AG10803 (cell line): ENCODE measurements at places on chromosomes 11 and 22.

GRCh38 chr11:19979519-19979845 lies 180.8 kb downstream of the DBX1 start:
- DNase-seq = no peak

DNA sequence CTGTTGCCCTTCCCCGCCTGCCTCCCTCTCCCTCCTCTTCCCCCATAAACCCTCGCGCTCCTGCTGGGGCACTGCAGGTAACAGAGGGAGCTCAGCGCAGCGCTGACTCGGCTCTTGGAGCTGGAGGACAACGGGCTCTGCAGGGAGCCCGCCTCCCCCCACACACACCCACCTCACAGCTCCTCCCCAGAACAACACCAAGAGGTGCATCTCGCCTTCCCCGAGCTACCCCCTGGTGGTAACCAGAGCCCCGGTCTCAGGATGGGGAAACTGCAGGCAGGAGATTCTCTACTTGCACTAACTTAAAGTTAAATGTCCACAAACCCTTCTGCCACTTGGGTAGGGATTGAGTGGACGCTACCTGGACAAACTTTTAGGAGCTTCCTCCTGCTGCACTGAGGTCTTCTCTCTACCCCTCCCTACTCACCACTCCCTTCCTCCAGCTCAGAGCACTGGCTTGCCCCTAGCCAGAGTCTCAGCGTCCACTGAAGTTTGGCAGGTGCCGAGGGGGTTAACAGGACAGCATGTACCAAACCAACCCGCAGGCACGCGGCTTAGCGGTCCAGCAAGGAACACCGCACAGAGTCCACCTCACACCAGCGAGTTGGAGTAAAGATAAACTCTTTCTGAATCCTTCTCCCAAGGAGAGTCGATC lies 4.0 kb upstream of the SCN4B start:
- no peak for DNase-seq

DNA sequence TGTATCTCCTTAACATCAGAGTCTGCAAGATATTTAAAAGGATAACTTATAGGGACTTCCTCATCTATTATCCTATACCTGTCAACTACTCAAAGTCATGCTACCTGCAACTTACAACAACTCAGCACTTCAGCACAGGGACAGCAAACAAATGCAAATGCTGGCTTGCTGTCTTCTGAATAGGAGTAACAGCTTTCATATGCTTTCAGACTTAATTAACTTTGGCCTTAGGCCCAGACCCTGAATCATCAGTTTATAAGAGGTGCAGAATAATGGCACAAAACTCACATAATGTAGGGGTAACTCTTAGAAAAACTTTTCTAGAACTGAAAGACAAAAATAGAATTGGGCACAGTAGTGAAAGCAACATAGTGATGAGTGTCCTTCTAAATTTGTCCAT lies 953.4 kb downstream of the DLG2 start:
- peak; percentile 4 for DNase-seq

GRCh38 chr11:94934362-94934761 lies 39.0 kb downstream of the CWC15 start:
- peak; percentile 70 for DNase-seq

- DNase-seq = no peak
Observed at GRCh38 chr11:84590106-84590505, 1037.0 kb downstream of the DLG2 start.

GRCh38 chr11:16982809-16983208 lies 31.4 kb downstream of the PLEKHA7 start:
- DNase-seq = no peak

DNA sequence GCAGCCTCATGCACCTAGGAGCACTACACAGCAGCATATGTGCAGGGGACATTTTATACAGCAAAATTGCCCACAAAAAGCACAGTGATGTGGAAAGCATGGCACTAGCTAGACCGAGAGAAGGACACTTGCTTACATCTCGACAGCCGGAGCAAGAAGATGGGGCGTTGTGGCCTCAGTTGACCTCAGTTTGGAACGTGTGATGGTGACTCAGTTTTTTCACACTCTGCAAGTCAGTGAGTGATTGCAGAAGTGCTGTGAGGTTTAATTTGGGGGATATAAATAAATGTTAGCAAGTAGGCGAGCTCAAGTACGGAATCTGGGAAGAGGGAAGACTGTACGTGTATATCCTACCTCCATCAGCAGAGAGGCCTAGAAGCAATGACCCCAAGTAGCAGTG lies 23.3 kb downstream of the LRP5 start:
- no peak for DNase-seq

- no peak for DNase-seq
Observed at GRCh38 chr11:28822576-28822975, 714.4 kb downstream of the METTL15 start.

DNA sequence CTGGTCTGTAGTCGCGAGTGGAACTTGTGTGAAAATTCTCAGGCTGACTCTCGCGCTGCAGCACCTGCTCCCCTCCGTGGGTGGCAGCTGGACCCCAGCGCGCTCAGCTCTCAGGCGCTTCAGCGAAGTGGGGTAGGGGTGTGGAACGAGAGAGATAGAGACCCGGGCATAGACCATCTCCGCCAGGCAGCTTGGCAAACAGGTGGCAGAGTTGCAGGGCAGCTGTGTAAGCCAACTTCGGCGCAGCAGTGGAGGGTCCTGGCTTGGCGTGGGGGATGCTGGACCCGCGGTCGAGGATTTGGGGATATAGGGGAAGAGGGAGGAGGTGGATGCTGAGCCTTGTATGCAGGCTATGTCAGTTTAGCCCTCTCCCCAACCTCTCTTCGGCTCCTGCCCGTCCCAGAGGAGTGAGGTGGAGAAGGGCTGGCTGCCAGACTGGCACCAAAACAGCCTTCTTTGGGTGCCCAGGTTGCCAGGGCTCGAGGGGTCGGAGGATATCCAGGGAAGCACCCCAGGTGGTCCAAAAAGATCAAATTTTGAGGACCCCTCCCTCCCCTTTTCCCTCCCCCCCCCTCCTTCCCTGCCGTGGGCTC lies 746 bp upstream of the CALCB start:
- DNase-seq = no peak

DNA sequence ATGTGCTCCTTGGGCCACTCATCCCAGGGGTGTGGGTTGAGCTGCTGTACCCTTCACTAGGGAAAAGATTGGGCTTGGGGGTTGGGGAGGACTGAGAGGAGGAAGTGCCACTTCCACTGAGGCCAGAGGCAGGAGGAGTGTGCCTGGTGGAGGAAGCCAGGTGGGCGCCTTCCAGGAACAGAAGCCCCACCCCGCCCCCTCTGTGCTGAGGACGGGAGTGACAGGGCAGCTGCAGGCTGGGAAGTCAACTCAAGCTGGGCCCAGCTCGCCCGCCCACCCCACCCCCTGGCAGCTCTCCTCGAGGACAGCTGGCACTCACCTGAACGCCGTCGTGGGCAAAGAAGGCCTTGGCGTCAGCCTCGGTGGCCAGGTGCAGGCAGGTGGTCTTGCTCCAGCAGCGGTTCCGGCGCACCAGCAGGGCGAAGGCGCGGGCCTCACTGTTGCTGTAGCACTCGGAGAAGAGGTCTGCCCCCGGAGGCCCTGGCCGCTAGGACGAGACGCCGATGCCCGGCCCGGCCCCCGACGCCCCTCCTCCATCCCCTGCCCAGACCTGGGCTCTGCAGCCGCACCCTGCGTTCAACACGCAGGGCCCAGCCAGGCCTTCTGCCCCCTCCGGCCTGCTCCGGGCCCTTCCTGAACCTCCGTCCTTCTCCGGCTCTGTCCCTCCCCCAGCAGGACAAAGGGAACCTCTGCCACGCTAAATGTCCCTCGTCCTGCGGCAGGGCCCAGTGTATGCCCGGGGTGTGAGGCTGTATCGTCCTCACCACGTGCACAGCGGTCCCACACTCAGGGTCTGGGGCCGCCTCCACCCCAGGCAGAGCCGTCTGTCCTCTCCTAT lies 13.4 kb downstream of the TSSC4 start:
- no peak for DNase-seq

DNA sequence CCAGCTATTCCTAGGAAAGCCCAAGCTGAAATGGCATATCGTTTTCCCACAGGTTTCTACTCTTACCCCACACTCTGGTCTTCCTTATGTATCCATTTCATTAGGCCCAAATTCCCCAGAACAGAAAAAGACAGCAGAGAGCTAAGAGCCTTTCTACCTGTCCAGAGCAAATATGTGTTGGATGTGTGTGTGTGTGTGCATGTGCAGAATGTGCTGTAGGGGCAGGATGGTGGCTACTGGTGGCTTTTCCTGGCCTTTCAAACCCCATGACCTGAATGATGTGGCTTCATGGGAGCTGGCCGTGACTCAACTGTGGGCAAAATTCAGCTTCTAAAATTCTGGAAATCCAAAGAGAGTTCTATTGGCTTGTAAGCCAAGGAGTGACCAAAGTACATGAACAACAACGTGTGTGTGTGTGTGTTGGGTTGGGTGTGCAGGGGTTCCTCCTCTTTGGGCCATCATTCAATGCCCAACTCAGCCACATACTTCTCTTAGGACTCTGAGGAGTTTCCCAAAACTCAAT lies 421.4 kb upstream of the CADM1 start:
- no peak for DNase-seq

GRCh38 chr11:109994907-109995306 lies 98.3 kb upstream of the ZC3H12C start:
- DNase-seq = no peak

GRCh38 chr11:63670433-63671321 lies 499 bp downstream of the ATL3 start:
- peak; percentile 79 for DNase-seq

DNA sequence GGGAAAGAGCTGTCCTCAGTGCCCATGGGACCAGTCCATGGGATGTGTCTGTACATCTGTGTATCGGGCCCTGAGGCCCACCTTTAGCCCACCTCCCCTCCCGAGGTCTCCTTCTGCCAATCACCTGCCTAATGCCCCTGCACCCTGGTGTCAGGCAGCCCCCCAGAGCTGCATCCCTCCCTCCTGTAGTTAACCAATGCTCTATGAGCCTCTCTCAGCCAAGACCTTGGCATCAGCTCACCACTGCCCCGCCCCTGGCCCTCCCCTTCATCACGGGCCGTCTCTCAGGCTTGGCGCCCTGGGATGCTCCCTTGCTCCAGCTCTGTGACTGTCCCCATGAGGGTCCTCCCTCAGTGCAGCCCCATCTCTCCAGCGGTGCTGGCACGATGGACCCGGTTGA lies 18.5 kb downstream of the MGAT3 start:
- DNase-seq = no peak

- DNase-seq = no peak
Observed at GRCh38 chr11:113419454-113420003, 31.9 kb downstream of the ANKK1 start.

GRCh38 chr11:6012035-6012668 lies 5.4 kb upstream of the OR56A4 start:
- DNase-seq = no peak

- DNase-seq = no peak
Observed at GRCh38 chr11:3134651-3135480, 30.2 kb downstream of the OSBPL5 start.

DNA sequence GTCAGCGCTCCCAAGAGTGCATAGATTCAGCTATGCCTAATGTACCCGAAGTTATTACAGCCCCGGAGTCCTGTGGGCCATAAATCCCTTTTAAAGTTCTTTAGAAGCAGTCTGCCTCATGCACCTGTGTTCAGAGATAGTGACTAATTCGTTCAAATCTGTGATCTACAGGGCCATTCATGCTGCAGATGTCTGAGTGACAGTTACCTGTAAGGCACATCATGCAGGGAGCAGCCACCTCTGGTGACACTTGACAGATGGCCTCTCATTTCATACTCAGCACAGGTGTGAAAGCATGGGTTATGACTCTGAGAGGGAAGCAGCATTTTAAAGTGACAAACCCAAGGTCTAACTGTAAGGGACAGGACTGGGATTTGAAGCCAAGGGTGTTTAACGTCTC lies 2.4 kb upstream of the E2F8 start:
- no peak for DNase-seq

DNA sequence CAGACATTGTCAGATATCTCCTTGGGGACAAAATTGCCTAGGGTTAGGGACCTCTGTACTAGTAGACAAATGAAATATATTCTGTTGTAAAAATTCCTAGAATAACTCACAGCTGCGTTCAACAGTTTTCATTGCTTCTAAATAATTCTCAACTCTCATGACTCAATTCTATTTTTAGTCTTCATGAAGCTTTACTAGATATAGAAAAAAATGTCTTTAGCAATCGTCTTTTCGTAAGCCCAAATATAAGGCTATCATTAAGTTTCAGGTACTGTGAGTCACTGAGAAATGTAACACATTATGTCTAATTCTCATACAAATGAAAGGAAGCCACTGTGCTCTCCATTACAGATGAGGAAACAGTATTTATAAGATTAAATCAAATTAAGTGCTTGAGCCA lies 6.4 kb downstream of the MMP12 start:
- DNase-seq = peak; percentile 40

- no peak for DNase-seq
Observed at GRCh38 chr11:1308743-1309497, 512 bp downstream of the TOLLIP start.

- no peak for DNase-seq
Observed at GRCh38 chr11:10655227-10655626, 38.3 kb downstream of the IRAG1 start.

GRCh38 chr11:95364324-95365295 lies 133.6 kb upstream of the SESN3 start:
- DNase-seq = no peak

DNA sequence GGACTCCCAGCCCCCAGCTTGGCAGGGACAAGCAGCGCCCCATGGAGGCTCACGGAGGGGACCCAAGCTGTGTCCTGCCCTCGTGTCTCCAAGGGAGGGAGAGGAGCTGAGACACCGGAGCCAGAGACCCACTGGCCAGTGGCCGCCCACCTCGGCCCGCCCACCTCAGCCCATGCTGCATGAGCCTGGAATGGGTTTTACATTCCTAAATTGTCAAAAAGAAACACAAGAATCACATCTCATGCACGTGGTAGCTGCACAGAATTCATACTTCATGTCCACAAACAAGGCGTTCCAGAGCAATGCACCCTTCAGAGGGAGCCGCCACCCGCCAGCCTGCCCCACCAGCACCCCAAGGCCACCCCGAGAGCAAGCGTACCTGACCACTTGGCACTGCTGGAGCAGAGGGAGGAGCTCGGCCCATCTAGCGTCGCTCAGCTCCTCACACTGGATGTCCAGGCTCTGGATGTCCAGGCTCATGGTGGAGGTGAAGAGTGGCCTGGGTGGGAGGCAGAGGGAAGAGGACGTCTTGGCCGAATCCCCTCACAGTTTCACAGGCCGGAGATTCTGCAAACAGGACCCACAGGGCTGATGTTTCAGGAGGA lies 5.3 kb downstream of the RNH1 start:
- DNase-seq = no peak

DNA sequence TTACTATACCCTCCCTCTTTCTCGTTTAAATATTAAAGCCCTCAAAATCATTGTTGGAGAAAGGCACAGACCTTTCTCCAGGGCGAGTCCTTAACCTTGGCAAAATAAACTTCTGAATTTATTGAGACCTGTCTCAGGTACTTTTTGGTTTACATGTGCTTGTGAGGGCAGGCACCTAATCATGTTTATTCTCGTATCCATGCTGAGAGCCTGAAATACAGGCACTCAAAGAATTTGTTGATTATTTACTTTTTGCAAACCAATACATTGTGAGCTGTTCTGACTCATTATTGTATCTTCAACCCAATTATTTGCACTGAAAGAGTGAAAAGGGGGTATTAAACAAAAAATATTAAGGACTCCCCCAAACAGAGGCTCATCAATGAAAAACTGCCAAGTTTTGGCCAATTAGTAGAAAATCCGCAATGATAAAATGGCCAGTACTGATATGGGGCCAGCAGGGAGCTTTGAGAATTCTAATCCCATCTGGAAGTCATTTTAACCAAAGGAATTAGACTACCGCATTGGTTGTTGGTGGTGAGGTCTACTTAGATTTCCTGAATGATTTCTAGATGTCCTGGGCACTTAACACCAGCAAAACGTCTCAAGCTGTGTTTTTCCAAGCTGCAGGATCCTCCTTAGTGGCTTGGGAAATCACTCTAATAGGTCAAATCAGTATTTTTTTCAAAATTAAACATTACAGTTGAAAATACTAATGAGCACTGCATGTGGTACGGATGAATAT lies 157.3 kb downstream of the SWAP70 start:
- peak; percentile 90 for DNase-seq
